RKO (cell line): ENCODE measurements at places on chromosomes 1 and 21.

DNA sequence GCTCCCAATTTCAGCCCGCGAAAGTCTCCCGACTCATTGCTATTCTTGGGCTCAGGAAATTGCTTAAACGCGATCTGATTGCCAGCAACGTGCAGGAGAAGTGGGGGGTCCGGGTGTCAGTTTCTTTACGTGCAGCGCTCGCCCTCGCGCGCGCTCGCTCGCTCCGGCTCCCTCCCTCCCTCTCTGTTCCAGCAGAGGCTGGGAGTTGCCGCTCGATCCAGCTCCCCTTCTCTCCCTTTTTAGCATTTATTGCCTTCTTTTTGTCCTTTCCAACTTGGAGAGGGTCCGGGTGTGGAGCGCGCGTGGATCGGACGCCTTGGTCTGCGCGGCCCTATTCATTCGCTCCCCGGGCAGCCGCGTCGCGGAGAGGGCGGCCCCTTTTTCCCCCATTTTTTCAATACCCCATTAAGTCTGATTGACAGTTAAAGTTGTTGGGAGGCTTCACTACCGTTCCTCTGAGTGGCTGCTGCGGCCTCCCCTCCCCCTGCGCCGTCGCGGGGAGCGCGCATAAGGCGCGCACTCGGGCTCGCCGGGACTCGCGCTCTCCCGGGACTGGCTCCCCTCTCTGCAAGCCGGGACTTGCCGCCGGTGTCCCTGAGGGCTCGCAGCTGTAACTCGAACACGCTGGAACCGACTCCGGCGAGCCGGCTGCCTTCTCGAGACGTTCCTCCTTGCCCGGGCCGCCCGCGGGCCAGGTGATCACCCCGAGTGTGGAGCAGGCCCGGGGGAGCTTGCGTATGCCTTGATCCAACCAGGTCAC is at the start of gene DHRS3:
DHRS3 (minus strand) TSS at position 310 of the 760 bp plus-strand sequence. CDS start 862 bp downstream, outside the sequence.
- peak; percentile 67 for DNase-seq

DNA sequence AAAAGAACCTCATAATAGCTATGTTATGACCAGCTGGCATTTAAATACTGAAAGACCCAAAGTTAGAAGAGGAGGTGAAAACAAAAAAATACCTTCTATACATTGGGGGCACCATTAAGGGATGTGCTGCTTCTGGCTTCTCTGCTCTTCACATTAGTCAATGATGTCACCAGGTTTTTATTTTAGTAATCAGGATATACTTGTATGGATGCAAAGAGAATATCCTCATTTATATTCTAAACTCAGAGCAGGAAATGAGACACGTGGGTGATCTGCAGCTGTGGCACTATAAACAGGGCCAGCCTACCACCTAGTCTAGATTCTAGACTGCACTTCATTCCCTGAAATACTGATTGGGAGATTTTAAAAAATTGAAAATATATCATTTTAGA is 51.2 kb downstream of the WLS start:
- DNase-seq, result no peak

- no peak for DNase-seq
Observed at GRCh38 chr1:102941366-102941947, 166.9 kb downstream of the COL11A1 start.

DNA sequence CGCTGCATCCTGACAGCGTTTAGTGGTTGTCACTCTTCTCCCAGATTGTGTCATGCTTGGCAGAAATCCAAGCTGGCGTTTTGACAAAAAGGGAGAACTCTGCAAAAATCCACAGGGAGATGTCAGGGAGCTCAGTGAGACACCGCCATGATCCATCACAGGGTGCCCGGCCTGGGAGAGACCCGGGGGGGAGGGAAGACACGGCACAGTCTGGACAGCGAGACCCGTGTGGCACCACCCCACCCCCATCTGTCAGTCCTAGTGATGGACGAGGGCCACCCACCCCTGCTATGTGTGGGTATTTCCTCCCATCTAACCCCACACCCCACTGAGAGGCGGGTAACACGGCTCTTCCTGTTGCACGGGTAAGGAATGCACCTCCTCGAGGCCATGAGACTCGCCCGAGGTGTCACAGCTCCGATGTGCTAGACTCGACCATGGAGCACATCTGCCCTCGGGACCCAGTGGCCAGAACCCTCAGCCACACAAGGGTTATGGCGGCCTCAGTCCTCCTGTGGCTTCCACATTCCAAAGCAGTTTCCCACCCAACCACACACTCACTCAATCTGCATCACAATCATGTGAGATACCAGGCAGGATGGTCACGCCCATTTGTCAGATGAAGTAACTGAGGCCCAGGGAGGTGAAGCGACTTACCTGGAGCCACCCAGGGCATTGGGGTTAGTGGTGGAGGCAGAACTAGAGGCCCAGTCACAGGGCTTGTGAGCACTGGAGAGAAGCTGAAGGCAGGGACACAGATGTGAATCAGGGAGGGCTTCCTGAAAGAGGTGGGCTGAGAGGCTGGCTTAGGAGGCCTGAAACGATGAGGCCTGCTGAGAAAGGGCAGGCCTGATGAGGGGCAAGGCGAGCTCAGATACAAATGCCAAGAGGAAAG is 688.5 kb downstream of the MATN1 start:
- peak; percentile 11 for DNase-seq

DNA sequence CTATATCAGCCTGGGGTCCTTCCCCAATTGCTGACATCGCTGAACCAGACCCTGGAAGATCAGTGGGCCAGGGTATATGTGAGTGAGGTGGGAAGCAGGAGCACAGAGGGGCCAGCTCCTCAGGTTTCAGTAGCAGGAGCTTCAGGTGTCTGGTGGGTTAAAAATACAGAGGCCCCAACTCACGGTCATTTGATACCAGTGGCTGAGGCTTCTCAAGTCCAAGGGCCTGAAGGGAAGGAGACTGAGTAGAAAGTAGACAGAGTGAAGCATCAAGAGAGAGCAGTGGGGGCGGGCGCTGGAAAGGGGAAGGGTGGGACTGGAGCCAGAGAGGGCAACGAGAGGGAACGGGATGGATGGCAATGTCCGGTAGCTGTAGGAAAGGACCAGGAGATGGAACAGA is 2.0 kb upstream of the CASQ1 start:
- no peak for DNase-seq

DNA sequence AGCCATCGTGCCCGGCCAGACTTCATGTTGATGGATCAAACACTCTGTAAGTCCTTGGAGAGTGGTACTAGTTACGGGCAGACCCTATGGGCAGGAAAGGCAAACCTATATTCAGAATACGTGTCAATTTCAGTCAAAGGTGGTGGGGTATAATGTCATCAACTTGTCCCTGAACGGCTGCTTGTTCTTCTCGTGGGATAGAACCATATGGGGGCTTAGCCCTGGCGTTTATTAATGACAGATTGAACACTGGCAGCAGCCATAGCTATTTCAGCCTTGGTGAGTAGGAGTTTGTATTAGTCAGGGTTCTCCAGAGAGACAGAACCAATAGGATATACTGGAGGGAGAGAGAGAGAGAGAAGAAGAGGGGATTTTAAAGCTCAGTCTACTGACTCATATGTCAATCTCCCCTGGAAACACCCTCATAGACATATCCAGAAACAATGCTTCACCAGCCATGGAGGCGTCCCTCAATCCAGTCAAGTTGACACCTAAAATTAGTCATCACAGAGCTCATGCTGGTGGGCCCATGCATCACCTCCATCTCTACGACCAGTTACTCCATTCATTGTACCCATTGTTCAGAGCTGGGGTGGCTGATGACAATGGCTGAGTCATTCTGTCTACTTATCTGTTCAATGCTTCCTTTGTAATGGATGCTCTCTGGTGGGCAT is 16.1 kb upstream of the AQP10 start:
- DNase-seq, result peak; percentile 70

DNA sequence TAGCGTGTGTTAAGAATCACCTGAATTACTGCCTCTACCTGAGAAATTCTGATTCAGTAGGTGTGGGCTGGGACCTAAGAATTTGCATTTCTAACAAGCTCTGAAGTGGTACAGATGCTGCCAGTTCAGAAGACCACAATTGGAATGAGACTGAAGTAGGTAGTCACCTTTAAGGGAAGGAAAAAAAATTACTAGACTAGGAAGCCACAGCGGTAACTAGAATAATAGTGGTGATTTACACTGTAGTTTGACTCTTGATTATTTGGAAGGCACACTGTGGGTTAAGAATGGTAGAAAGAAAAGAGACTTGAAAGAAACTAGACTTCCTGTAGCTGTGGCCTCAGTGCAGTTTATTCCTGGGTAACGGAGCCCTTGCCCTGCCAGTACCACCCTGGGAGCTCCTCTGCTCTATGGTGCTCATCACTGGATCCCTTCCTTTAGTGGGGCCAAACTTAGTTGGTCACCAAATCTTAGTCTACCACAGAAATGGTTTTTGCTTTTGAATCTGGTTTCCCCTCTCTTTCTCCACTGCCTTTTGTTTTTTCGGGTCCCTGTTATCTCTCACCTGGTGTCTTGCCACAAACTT is 43.6 kb downstream of the ARID1A start:
- DNase-seq, result no peak

DNA sequence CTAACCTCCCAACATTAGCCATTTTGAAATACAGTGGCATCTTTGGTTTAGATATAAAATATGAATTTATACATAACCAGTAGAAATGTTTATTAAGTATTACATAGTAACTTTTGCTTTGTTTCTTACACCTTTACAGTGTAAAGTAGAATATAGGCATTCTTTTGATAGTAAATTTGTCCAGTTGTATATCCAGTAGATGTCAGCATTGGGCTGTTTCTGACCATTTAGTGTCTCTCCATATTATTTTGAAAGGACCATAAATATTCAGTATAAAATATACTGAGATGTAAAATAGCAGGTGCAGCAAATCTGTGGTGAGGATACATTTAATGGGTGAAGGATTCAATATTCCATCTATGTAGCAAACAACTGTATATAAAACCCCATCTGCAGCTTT is 115.8 kb upstream of the ZRANB2 start:
- DNase-seq, result peak; percentile 23

DNA sequence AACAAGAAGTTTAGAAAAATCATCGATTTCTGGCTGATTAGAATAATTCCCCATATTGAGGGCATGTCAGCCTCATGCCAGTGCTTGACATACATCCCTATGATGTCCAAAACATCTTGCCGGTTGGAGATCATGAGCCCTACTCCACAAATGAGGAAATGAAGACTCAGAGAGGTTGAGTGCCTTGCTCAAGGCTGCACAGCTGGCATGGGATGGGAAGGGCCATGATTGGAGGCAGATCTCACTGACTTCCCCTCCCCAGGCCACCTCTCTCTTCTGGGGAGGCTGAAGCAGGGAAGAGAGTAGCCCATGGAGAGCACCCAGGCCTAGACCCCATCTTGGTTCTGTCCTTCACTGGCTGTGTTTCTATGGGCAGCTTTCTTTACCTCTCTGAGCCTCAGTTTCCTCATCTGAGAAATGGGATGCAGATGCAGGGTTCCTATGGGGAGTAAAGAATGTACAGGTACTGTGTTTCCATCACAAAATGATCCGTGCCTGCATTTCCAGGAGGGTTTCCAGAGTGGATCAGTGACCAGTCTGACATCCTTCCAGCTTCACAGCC is 145.7 kb downstream of the SYF2 start:
- no peak for DNase-seq

GRCh38 chr1:209646558-209646957 is 5.7 kb downstream of the LAMB3 start:
- DNase-seq, result peak; percentile 80

DNA sequence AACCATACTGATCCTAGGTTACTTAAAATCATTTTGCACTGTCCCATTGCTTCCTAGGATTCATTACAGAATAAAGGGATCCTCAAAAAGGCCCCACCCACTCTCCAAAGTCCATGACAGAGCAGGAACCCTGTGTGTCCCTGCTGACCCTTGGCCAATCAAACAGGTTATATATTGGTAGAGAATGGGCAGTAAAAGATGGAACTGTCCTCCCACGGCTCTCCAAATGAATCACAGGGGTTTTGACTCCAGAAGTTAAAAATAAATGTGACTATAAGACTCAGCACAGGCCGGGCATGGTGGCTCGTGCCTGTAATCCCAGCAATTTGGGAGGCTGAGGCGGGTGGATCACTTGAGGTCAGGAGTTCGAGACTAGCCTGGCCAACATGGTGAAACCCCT is 65.5 kb downstream of the ACOT7 start:
- DNase-seq, result no peak

- no peak for DNase-seq
Observed at GRCh38 chr1:91684481-91685196, 184.0 kb downstream of the CDC7 start.

- no peak for DNase-seq
Observed at GRCh38 chr1:228405979-228406228, 731 bp downstream of the TRIM11 start.

GRCh38 chr1:116128664-116129063 is 17.5 kb downstream of the MAB21L3 start:
- DNase-seq, result no peak

GRCh38 chr21:38095220-38095619 is 161.6 kb upstream of the KCNJ15 start:
- no peak for DNase-seq

DNA sequence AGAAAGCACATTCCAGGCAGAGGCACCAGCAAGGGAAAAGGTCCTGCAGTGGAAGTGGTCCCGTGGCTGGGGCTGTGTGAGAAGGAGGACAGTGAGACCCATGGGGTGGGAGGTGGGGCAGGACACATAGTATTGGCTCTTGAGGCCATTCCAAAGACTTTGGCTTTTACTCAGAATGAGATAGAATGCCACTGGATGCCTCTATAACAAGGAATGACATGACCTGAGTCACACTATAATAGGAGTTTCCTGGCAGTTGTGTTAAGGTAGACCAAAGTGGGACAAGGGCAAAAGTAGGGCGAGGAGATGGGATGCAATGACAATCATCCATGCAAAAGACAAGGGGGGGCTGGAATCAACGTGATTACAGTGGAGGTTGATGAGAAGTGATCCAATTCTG is 24.7 kb upstream of the LAMC2 start:
- DNase-seq, result no peak

GRCh38 chr1:39936724-39937491 is 18.0 kb upstream of the MFSD2A start:
- DNase-seq, result no peak

GRCh38 chr1:156858959-156859522 is at the start of gene INSRR:
TSS of gene INSRR (minus strand) at chr1:156859117. CDS start at chr1:156858621, 496 bp downstream.
- DNase-seq, result no peak

- peak; percentile 58 for DNase-seq
Observed at GRCh38 chr1:70685300-70686286, 274.5 kb downstream of the CTH start.

DNA sequence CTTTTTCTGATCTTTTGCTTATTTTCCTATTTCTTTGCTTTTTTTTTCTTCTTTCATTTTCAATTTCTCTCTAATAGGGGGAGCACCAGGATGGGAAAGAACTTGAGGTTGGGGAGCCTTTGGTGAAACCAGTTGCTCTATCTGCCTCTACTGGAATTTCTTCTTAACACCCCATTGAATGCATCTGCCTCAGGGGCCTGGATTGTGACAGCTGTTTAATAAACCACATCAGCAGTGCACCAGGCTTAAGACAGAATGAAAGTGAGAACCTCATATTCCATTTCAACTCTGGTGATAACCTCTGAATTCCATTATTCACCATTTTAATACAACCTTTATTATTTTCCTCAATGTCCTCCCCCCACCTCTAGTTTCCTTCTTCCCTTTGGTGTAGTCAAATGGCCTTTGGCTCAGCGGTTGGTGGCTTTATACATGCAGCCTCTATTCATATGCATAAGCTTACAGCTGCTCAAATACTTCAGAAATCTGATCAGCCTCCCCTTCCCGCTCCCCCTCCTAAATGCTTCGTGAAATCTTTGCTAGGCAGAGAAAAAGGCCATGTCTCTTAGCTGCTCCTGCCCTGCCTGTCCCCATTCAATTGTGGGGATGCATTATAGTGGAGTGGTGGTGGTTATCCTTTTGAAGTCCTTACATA is 537.3 kb upstream of the PLXNA2 start:
- DNase-seq, result no peak
